ENCODE measurements at places on chromosomes 7 and 10.

- no peak for DNase-seq
Observed at GRCh38 chr10:61183967-61184366, 240.0 kb upstream of the RHOBTB1 start.

- no peak for DNase-seq
Observed at GRCh38 chr10:122236690-122237306, 34.3 kb upstream of the BTBD16 start.

DNA sequence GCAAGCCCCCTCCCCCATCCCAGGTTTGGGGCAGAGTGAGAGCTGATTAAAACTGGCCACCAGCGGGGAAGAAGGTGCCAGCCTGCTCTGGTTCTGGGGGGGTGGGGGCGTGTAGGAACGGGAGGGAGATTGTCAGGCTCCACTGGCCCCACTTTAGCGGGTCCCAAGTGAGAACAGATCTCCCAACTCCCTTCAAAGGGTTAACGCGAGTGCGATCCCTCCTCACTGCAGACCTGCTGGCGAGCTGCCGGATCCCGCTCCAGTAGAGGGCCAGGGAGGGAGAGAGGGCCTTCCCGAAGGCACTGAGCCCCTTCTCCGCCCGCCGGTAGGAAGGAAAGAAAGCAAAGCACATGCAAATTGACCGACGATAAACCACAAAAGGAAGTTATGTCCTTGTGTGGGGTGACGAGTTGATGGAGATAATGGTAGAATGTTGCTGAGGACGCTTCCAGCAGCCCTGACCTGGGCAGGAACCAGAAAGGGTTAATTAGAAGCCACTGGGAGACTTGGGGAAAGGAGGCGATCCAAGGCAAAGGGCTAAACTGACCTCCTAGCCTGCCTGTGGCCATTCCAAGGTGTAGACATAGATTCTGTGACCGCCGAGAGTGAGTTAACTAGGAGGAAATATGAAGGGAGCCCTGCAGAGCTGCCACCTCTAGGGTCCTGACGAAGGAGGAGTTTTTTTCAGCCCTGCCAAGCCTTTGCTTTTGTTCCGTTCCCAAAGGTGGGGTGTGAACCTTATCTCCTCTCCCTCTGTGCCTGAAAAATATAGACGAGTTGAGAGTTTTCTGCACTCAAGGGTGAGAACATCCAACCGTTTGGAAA lies 1.5 kb downstream of the NRG3 start:
- DNase-seq = no peak

GRCh38 chr10:131812736-131813604 lies 87.8 kb upstream of the PPP2R2D start:
- no peak for DNase-seq

DNA sequence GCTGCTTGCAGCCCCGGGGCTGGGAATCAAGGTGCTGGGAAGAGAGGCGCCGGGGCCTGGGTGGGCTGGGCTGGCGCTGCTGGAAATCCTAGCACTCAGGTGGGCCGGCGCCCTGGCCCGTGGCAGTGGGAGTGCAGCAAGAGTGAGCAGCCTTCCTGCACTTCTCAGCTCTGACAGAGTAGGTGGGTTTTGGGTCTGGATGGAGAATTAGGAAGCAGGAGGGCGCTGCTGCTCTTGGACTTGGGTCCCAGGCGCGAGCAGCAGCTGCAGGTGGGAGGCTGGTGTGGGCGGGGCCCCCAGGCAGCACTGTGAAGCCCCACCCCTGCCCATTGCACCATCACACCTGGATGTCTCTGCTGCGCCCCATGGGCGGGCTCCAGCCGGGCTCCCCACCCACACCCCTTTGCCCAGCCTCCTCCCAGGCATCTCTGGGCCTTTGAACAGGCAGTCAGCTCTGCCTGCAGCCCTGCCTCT lies 6.0 kb downstream of the BRI3 start:
- no peak for DNase-seq

DNA sequence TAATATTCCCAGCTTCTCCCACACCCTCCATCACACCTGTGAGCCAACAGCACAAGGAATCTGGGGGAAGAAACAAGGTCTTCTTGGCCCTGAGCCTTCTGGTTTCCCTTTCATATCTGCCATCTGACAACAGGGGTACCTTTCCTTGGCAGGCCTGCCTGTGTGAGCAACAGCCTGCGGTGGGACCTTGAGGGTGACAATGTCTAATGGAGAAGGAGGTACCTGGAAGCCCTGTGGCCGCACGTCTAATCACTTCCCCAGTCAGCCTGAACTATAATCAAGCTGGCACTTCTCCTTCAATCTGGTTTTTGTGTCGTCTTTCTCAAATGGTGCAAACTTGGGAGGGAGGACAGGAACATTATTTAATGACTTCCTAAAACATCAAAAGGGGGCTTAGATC lies 41.2 kb downstream of the NRCAM start:
- no peak for DNase-seq

- no peak for DNase-seq
Observed at GRCh38 chr7:125899577-125899976, 970.0 kb upstream of the POT1 start.

GRCh38 chr10:112195224-112195623 lies 11.7 kb upstream of the GPAM start:
- no peak for DNase-seq

DNA sequence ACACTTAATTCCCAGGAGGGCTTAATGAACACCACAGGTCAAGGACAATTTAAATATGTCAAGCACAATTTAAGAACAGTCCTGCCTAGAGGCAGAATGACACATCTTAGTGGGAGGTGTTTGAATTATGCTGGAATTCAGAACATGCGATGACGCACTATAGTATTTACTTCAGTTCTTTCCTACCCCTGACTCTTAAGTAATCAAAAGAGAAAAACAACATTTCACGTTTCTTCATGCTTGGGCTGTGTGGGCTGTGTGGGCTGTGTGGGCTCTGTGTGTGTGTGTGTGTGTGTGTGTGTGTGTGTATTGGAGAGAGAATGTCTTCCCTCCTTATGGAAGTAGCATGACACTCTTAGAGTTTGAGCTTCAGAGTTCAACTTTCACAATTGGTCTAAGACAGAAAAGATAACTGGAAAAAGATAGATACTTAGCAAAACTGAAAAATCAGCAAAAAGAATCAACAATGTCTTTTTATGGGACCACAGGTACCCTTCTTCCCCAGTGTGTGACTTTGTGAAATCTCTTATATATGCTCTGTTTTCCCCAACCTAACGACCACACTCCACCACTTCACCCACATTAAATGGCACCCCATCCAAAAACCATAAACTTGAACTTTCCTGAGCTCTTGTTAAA lies 33.7 kb upstream of the CABCOCO1 start:
- no peak for DNase-seq

- DNase-seq = no peak
Observed at GRCh38 chr7:94154858-94155257, 150.7 kb upstream of the BET1 start.

GRCh38 chr7:8018961-8019360 lies 50.4 kb downstream of the GLCCI1 start:
- DNase-seq = no peak

DNA sequence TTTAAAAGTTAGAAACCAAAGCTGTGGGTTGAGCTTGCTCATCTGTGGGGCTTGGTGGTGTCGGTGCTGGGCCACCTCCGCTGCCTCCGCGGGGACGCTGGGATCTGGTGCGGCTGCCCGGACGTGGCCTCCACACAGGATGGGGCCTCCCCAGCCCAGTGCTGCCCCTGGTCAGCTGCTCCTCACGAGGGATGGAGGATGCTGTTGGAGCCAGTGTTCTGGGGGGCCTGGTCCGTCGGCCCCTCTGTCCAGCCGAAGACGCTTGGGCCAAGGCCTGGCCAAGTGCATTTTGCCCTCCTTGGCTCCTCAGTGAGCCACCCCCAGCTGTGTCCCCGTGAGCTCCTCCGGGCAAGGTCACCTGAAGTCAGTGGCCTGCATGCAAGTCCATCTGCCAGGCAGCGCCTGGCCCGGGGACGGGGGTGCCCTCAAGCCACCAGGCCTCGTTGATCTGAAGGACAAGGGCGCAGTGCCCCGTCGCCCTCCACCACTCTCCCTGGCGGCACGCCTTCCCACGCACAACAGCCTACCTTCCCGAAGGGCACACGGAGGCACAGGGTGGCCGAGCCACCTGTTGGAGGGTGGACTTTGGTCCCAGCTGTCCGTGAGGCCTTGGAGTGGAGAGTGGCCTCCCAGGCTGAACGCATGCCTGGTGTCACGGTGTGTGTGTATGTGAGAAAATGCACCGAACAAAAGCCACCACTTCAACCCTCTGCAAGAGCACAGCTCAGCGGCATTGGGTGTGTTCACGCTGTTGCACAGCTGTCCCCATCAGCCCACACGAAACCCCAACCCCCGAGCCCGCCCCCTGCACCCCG lies 27.3 kb downstream of the KNDC1 start:
- DNase-seq = no peak

DNA sequence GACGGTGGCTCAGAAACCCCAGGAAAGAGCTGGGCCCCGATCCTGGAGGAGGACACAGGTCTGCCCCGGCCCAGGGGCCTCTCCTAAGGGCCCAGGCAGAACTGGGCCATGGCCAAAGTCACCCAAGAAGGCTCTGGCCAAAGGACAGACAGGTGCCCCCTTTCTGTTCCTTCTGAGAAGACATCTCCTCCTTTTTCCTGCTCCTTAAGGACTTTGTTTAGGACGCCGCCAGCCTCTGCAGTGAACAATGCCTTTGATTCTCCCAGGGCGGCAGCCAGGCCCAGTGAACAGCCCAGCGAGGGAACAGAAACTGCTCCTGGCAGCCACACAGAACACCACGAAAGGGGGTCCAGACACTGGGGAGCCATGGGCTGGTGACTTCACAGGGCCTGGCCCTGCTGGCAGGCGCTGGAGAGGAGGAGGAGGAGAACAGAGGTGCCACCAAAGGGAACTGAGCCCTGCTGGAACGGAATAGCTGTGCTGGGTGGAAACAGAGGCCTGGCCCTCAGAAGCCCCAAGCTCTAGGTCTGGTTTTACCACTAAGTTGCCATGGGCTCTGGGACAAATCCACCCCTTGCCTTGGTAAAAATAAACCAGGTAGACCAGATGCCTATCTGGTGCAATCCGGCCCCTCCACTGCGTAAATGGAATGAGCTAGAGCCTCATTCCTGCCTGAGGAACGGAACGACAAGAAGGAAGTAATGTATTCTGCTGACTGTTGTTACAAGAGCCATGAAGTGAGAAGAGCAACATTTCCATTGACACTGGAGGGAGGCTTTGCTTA lies 163.3 kb upstream of the RHEB start:
- DNase-seq = no peak

DNA sequence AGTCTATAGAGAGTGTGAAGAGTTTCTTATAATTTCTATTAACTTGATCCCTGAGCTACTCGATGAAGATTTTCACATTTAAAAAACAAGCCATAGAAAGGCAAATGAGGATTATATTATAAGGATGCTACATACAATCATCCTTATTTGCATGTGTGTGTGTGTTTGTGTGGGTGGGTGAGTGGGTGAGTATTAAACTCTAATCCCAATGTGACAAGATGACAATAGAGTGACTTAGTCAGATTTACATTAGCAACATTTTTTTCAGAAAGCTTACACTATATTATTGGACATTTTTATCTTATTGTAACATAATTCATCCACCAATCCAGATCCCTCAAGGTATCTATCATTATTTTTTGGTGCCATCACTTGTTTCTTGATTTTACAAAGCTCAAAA lies 331.7 kb downstream of the SORCS1 start:
- no peak for DNase-seq

DNA sequence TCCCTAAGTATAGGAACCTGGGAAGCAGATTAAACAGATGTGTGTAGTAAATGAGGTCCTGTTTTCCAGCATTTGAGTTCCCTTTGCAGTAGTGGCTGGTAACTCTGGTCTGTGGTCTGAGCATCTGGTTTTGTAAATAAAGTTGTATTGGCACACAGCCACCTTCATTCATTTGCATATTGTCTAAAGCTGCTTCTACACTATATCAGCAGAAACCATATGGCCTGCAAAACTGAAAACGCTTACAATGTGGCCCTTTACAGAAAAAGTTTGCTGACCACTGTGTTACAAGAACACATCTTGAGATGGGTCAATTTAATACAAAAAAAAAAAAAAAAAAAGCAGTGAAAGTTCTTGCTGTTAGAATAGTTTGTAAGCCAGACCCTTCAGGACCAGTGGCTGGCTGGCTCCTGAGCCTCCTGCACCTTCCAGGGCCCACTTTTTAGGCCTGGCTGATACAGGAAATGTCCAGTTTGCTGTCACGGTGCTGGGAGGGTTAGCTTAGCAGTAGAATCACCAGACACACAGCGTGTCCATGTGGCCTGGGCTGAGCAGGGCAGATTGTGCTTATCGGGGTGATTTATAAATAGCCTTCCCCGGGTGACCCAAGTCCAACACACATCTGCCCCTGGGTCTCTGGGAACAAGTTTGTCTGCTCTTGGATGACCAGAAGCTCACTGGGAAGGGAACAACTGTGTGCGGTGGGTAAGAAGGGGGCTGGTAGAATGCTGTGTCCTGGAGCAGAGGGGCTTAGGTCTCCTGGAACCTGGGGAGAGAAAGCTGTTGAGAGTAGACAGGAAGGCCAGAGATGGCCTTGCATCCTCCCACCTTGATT lies 1.4 kb downstream of the C10orf71 start:
- no peak for DNase-seq

DNA sequence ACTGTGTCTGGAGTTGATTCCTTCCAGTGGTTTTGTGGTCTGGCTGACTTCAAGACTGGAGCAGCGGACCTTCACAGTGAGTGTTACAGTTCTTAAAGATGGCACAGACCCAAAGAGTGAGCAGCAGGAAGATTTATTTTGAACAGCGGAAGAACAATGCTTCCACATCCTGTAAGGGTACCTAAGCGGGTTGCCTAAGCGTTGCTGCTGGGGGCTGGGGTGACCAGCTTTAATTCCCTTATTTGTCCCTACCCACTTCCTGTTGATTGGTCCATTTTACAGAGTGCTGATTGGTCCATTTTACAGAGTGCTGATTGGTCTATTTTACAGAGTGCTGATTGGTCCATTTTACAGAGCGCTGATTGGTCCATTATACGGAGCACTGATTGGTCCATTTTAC lies 13.2 kb downstream of the AKR1B15 start:
- DNase-seq = no peak

DNA sequence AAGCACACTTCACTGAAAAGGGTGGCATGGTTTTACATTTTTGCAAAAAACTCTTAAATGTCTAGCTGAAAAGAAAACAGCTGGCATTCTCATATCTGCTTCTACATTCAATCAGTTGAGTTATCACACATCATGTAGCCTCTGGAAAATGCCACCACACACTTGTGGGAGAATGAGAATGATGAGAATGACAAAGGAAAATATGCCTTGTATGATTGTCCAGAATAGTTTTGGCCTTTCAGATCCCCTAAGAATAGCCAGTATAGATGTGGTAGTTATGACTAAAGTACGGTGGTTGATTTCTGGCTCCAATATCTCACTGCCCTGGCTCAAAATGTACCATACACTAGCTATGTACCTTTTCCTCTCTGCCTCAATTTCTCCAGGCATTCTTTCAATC lies 30.2 kb upstream of the FRMD4A start:
- DNase-seq = no peak

DNA sequence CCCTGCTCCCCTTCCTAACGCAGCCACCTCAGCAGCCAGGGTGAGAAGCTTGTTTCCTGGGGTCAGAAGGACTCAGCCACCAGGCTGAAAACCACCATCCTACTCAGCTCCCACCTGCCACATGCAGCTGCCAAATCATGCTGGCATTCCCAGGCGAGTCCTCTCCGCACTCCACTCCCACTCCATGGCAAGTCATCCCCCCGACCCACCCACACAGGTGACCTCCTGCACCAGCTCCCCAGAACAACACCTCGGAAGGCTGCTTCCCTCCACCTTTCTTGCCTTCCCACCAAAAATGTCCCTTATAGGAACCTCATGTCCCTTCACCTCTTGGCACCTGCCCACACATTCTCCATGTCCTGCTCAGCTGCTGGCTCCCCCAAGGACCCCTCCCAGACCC lies 4.6 kb downstream of the PDAP1 start:
- no peak for DNase-seq

- DNase-seq = no peak
Observed at GRCh38 chr7:1848013-1848640, 178.1 kb downstream of the ELFN1 start.

All from cortex of kidney (tissue), 1 donor.